ENCODE measurements at places on chromosomes 6 and 20.

DNA sequence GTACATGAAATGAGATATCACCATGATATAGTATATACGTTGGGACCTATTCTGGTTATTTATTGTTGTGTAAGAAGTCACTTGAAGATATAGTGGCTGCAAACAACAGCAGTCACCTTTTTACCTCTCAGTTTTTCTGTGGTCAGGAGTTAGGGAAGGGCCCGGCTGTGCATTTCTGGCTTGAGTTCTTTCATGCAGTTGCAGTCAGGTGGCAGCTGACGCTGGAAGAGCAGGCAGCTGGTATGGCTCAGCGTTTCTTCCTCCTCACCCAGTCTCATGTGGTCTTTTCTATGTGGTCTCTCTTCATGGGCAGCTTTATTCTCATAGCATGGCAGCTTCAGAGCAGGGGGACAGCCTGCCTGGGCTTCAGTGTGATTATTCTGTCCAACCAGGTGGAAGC lies 154.4 kb downstream of the PLCB4 start:
- DNase-seq: no peak

- DNase-seq: no peak
Observed at GRCh38 chr6:19754686-19755085, 82.5 kb upstream of the ID4 start.

DNA sequence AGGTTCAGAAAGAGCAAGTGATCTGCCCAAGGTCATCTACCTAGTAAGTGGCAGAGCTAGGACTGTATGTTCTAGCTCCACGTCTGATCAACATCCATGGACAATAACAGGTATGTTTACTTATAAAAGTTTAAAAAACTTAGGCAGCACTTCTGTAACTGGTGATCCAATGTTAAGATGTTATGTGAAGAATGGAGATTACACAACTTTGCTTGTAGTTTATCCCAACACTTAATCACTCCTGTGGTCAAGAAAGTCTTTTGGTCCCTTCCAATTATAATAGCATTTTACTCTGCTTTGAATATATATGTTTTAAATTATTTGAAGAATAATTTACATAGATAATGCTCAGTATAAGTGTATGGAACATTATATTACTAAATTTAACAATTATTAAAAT lies 4.8 kb downstream of the FBXO30 start:
- DNase-seq: no peak

GRCh38 chr6:3804964-3805363 lies 44.2 kb upstream of the FAM50B start:
- no peak for DNase-seq

DNA sequence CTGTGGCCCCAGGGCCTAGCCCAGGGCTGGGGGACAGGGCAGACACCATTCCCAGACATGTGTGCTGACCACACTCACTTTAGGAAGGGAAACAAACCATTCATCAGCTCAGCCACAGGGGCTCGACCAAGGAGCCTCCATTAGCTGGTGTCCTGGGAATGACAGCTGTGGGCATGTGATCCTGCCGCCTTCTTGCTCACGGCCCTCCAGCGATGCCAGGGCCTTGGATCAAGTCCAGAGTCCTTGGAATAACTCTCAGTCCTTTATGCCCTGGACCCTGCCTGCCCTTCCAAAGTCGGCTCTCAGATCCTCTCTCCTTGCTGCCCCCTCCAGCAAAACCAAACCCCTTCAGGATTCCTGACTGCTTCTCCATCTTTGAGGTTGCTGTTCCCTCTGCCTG lies 165.0 kb upstream of the RNF24 start:
- no peak for DNase-seq

GRCh38 chr6:12527339-12527738 lies 189.2 kb upstream of the PHACTR1 start:
- no peak for DNase-seq

DNA sequence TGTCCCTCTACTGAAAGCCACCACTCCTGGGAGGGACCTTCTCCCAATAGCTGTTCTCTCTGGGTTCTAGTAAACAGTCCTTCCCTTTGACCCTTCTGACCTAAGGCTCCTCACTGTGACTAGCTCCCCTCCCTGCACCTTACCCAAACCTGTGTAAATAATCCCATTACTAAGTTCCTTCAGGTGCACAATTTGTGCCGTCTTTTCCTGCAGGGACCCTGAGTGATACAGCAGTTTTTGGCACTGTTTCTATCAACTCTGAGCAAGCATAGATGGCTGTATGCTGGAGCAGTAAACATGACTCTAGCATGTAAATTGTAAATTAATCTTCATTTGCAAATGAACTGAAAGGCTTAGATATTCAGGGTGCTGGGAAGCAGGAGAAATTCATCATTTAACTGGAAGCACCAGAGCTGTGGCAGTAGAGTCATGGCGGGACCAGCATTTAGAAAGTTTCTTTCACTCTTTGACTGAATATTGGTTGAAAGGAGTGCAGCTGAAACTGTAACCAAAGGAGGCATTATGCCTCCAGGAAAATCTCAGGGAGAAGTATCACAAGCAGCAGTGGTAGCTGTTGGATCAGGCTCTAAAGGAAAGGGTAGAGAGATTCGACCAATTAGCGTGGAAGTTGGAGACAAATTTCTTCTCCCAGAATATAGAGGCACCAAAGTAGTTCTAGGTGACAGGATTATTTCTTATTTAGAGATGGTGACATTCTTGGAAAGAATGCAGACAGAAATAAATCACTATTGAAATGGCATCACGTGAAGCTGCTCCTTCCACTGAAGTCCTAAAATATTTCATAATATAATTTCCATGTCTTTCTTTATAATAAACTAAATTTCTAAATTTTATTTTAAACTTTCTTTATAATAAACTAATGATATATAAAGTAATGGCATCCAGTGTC lies 117.8 kb downstream of the TCP11 start:
- DNase-seq: no peak

DNA sequence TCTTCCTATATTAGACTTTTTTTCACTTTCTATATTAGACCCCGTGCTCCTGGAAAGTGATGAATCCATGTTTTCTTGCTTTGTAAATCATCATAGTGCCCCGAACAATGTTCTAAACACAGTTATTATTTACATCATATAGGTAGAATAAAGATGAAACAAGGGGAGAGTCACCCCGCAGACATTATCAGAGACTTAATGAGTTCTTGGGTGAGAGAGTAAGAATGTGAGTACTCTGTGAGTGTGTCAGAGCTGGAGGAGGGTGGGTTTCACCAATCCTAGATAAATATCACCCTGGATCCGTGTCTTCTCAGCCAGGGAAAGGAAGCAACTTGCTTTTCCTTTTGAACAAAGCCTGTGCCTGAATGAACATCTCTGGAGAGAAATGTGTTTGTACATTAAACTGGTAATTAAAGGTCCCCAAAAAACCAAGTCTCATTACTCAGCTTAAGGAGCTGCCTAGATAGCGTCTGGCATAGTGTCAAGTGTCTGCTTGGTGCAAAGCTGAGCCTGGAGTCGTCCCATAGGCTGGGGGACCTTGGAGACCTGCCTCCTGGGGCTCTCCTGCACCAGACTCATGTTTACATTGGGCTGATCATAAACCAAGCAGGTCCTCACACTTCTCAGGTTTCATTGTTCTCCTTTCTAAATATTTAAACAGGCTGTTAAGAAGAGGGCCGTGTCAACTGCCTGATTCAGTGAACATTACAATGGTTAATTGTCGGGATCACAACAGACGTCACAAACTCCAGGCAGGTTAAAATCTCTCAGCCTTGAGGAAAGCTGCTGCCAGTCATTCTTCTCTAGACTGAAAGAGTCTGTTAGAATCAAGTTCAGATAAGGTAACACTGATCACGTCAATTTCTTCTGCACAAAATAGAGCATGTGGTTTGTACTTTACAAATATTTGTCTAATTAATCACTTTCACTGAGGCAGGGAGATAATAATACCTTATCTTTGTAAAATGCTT lies 179.7 kb upstream of the MYLIP start:
- DNase-seq: peak; percentile 74

DNA sequence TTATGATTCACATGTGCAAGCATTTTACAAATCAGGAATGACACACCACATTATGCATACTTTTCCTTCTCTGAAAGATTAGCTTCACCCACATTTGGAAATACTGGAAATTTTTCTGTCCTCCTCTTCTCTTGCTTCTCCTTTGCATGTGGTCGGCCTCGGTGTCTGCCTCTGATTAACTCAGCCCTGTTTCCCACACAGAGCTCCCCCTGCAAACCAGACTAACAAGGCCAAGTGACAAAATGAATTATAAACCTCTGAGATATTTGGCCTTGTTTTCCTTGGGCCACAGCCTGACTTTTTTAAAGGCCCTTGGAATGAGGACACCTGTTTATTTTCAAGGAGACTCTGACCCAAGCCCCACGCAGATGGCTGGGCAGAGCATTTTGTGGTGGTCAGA lies 9.0 kb upstream of the CCN6 start:
- no peak for DNase-seq

DNA sequence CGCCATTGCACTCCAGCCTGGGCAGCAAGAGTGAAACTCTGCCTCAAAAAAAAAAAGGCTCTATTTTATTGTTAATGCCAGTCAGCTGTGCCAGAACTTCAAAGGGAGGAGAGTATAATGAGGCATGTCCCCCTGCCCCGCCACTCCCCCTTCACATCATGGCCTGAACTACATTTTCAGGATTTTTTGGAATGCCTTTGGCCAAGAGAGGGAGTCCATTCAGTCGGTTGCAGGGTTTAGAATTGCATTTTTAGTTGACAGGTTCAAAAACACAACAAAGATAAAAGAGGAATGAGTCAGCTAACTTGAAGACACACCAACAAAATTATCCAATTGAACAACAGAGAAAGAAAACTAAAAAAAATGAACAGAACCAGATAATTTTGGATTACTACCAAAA lies 59.1 kb downstream of the CEP43 start:
- no peak for DNase-seq

DNA sequence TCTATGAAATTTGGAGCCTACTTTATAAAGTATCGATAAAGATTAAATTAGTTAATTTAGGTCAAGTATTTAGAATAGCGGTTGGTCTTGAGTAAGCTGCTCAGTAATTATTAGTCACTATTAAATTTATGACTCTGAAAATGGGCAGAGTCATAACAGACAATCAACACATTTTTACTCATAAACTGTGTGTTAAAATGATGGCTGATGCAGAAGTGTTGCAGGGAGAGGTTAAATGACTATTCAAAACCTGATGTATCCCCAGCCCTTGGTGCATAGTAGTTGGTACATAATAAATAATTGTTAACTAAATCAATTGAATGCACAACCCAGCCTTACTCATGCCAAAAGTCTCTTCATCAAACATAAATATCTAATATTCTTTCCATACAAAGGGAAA lies 30.6 kb downstream of the HIVEP2 start:
- no peak for DNase-seq

GRCh38 chr20:38208088-38208487 lies 43.0 kb upstream of the TGM2 start:
- DNase-seq: no peak

GRCh38 chr6:106522562-106523250 lies 106.6 kb downstream of the RTN4IP1 start:
- DNase-seq: no peak

DNA sequence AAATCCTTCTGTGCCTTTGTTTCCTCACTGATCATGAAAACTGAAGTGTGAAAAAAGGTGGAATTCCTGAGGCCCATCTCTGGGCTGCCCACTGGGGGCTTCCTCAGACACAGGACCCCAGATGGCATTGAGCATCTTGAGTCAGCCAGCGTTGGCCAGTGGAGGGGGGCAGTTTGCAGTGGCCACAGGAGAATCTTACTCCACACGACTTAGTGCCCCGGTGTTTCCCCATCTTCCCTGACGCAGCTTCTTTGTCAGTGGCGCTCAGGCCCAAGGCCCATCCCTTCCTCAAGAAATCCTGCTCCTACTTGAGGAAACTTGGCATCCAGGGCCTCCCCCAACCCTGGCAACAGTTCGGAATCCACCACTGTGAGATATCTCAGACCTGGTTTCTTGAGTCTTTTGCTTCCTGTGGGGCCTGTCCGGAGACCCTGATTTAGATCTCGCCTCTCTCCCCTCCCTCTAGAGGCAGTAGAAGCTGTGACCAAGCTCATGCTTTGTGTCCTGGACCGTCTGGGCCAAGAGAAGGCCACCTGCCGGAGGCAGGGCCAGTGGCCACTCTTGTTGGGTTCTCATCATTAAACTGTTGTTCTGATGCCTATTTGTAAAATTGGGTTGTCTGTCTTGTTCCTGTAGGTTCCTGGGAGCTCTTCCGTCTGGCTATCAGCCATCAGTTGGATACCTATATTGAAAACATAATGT lies 20.2 kb upstream of the DLGAP4 start:
- DNase-seq: no peak

DNA sequence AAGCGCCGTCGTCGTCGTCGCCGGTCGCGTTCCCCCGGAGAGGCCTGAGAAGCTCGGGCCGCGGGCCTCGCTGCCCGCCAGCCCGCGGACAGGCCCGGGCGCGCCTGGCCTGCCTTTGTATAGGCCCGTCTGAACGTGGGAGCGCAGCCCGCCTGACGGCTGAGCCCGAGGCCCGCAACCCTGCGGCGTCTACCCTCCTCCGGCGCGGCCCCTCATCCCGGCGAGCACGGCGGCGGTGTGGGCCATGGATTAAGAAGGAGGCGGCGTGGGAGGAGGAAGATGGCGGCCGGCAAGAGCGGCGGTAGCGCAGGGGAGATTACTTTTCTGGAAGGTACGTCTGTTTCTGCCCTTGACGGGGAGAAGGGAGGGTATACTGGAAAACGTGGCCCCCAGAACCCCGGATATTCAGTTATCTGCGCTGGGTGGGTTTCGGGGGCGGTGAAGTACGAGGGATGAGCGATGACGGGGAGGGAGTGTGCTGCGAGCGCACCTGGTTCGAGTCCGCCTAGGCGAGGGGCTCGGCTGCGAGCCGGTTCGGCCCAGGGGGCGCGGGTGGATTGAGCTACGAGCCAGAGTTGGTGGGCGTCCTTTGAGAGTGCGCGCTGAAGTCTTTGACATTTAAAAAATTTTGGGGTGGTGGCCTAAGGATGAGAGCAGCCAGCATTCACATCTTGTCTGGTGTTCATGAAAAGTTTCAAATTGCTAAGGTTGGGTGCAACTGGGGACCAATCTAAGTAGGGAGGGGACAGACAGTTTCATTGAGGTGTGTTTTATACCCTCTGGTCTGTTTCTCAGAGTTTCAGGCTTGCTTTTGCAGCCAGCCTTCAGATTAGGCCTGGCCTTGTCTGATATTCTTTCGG lies 796 bp downstream of the SENP6 start:
- peak; percentile 43 for DNase-seq

GRCh38 chr6:90719321-90720195 lies 132.7 kb upstream of the MAP3K7 start:
- DNase-seq: no peak

GRCh38 chr6:2850538-2851113 lies 9.0 kb upstream of the SERPINB1 start:
- DNase-seq: no peak

DNA sequence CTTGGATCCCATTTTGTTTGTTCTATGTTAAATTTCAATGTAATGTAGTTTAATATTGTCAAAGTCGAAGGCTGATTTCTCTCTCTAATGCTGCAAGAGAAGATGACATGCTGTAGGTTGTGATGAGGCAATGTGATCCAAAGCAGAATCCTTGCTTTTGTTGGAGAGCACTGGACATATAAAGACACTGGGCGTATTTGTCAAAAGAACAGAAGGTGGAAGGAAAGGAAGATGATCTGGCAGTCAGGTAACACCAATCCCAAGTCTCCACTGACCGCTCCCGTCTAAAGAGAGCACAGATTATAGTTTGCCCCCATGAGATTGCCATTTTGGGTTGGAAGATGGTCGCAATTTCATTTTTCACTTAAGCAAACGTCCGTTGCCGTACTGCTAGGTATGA lies 935 bp upstream of the RFX6 start:
- DNase-seq: no peak

Measured in NCI-H345 (cell line).